NCI-H1092 (cell line): ENCODE measurements at places on chromosomes 3 and 15.

DNA sequence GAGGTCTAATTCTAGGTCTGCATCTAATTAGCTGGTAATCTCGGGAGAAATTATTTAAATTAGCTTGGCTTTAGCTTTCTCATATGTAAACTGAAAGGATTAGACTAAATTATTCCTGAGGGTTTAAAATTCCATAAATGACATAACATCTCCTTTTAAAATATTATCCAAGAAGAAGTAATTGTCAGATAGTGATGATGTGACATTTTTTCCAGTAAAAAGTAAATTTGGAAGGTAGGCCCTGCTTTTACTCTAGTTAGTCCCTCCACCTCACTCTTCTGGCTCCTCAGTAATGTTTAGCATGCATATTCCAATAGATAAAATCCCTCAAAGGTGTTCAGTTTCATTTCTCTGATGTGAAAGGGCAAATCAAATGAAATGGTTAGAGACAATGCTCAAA lies 215.7 kb downstream of the FHIT start:
- DNase-seq, result no peak

- DNase-seq, result no peak
Measured at GRCh38 chr3:45554006-45554666, 40.4 kb upstream of the LIMD1 start.

DNA sequence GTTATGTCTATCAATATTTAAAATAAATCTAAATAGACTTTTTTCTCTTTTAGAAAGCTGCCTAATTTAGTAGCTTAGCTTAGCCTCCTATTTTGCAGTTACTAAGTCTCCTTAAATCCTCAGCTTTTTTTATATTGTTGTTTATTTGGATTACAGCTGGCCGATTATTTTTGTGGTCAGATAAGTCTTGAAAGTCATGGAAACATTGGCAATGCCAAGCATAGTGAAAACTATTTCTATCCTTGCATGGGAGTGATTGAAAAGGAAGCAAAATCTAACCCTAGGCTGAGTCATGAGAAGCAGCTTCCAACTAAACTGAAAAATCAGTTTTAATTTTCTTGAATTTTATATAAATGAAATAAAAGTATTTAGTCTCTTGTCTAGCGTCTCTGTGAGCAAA lies 1063.0 kb upstream of the GBE1 start:
- DNase-seq, result no peak

GRCh38 chr3:173778251-173778650 lies 380.7 kb downstream of the NLGN1 start:
- no peak for DNase-seq

- DNase-seq, result no peak
Measured at GRCh38 chr15:63465104-63465503, 39.3 kb upstream of the USP3 start.

DNA sequence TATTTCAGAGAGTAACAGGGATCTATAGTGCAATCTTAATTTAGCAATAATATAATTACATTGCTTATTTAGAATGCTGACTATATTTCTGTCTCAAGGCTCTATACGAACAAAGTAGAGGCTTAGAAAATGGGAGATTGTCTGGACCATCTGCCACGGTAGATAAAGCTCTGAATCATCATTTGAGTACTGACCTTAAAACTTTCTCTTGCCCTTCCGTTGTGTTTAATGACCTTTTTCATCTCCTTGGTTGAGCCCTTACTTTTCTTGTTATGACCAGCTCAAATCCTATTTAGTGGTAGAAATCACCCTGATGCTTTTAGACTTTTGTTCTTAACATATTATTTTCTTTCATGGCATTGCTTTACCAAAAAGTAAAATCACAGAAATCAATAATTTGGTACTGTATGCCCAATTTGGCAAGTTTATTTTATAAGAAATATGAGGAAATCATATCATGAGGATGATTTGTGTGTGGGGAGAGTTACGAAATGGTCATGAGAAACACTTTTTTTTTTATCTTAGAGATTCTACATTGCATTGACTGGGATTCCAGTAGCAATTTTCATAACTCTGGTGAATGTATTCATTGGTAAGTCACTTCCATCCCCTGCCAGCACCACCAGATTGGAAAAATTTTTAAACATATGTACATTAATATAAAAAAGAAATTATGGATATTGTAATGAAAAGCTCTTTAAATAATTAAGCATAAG lies 11.0 kb downstream of the NDUFB5 start:
- DNase-seq, result no peak

DNA sequence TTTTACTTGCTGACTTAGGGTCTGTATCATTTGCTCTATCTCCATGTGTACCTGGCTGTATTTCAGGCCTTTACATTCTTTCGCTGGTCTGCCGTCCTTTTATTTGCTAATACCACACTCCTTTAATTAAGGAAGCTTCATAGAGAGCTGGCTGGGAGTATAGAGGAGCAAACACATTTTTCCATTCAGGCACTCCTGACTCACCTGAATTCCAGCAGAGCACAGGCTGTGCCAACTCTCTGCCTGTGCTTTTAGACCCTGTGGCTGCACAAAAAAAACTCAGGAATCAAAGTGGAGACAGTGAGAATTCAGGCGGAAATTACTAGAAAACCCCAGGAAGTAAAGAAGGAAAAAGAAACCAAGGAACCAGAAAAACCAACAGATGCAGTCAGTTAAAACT lies 29.0 kb upstream of the ATP10A start:
- no peak for DNase-seq

DNA sequence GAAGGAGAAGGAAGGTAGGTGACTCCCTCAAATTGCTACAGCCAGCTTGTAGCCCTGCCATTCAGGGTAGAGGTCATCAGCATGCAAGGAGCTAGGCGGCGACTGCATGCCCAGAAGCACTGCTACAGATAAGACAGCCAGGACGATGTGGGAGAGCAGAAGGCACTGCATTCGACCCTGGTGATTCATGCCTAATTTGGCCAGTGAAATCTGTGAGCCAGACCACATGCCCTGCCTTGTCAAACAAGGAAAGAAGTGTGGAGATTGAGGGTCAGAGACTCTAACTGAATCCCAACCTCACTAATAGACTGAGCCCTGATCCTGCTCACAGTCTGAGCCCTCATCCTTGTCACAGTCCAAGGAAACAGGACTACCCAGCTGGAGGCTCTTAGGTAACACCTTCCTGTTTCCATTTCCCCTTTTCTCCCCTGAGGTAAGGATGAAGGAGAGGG lies 86.6 kb downstream of the LINGO1 start:
- no peak for DNase-seq
